Esophagus squamous epithelium (tissue), 5 donors: ENCODE measurements at places on chromosomes 3 and 15.

DNA sequence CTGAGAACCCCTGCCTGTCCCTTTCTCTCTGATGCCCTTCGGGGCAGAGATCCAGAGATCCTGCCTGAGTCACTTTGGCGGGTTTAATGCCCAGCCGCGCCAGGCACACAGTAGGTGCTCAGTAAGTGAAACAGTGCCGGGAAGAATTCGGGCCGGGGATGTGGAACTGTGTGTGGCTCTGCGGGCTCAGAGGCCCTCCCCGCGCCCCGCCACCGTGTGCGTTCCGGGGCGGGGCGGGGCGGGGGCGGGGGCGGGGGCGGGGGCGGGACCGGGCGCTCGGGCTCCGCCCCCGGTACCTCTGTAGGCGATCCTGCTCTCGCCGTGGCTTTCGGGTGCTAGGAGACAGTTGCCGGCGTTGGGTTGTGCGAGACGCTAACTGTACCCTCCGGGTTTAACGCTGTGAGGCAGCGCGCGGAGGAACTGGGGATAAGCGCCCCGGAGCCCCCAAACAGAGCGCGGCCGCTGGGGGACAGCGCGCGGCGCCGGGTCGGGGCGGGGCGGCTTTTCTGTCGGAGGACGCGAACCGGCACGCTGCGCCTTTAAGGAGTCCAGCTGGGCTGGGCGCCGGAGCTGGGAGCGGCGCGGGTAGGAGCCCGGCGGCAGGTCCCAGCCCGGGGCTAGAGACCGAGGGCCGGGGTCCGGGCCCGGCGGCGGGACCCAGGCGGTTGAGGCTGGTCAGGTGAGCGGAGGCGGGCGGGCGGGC is at the start of gene ABHD6:
TSS of gene ABHD6 (plus strand) at position 555 of the 703 bp plus-strand sequence. CDS start 18,795 bp downstream, outside the sequence.
- no peaks in the 10 kb centered on the region for H3K27me3 ChIP-seq
- peak; percentile 12 for DNase-seq
- H3K27ac ChIP-seq: peak within 1 kb of the TSS; percentile 88
- peak within 1 kb of the TSS; percentile 94 for H3K4me3 ChIP-seq

GRCh38 chr3:155424323-155424710 is 130.8 kb upstream of the STRIT1 start:
- DNase-seq: no peak
- H3K27me3 ChIP-seq: no peaks in the 10 kb centered on the region
- H3K4me3 ChIP-seq: no peak overlapping the region
- no peak overlapping the region for H3K27ac ChIP-seq

DNA sequence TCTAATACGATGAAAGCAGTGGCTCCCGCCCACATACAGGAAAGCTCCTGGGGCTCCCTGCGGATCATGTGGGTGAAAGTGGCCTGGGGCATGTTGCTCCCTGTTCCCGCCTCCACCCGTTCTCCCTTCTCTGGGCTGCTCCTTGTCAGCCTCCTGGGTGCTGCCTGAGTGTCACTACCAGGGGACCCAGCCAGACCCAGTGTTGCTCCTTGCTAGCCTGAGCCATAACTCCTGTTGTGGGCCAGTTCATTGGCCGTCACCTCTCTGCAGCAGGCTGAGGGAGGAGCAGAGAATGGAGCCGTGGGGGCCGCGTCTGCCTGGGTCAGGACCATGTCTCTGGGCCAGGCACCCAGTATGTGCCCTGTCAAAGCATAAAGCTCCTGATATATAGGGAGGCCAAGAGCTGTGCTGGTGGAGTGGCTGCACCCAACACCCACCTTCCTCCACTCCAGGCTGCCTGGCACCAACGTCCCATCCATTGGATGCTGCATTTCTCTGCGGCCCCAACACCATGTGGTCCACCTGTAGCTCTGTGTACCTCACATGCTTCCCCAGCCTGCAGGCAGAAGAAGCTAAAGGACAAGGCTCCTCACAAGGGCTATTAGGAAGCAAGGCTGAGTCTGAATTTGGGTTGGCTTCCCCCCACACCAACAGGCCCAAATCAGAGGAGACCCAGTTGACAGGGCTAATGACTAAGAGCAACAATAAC is 40.5 kb downstream of the KLF13 start:
- H3K4me1 ChIP-seq: peaks cover 47% of the 10 kb centered on the region
- DNase-seq: no peak
- no peaks in the 10 kb centered on the region for H3K27me3 ChIP-seq
- H3K36me3 ChIP-seq: peaks cover 8% of the 10 kb centered on the region

DNA sequence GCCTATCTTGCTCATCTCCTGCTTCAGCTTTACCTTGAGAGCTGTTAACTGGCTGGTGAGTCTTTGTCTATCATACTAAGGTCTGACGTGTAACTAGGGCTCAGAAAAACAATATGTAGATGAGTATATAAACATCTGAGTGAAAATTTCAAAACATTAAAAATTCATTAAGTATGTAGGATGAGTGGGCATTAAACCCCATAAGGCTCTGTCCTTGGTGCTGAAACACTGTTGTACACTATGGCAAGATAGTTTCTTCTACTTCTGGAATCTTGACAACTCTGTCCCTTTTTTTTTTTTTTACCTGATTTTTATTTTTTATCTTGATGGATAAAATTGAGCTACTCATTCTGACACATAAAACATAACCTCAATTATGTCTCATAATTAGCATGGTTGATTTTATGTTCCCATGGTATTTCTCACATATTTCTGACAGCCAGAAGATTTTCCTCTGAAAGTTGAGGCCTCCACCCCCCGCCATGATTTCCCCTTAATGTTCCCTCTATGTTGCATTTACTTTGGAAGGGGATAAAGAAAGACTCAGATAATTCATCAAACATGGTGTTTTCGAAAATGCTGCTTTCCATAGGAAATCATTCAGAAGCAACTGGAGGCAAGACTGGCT is 54.3 kb downstream of the DGKG start:
- no peak overlapping the region for H3K27ac ChIP-seq
- peaks cover 2% of the 10 kb centered on the region for H3K27me3 ChIP-seq
- H3K36me3 ChIP-seq: no peaks in the 10 kb centered on the region
- H3K4me1 ChIP-seq: no peaks in the 10 kb centered on the region
- no peak overlapping the region for H3K4me3 ChIP-seq
- DNase-seq: no peak

- H3K4me1 ChIP-seq: no peaks in the 10 kb centered on the region
- no peak overlapping the region for H3K27ac ChIP-seq
- DNase-seq: no peak
- peaks cover 13% of the 10 kb centered on the region for H3K36me3 ChIP-seq
These were observed 74.2 kb downstream of the ATG7 start for GRCh38 chr3:11346416-11346815.

DNA sequence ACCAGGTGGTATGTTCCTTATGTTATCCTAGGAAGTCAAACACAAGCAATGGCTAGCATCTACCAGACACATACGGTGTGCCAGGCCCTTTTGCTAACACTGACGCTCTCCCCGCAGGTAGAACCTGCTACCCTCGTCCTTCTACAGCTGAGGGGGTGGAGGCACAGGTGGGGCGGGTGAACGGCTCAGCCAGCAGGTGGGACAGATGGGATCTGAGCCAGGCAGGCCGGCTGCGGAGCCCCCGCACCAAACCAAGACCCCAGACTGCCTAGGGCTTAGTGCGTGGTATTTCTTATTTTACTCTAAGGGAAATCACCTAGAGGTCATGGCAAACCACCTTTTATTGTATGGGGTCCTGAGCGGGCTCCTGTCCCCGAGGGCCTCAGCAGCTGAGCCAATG is 53.9 kb upstream of the PCSK6 start:
- no peak for DNase-seq
- H3K36me3 ChIP-seq: no peaks in the 10 kb centered on the region
- H3K27ac ChIP-seq: no peak overlapping the region
- no peak overlapping the region for H3K4me3 ChIP-seq
- H3K27me3 ChIP-seq: no peaks in the 10 kb centered on the region

DNA sequence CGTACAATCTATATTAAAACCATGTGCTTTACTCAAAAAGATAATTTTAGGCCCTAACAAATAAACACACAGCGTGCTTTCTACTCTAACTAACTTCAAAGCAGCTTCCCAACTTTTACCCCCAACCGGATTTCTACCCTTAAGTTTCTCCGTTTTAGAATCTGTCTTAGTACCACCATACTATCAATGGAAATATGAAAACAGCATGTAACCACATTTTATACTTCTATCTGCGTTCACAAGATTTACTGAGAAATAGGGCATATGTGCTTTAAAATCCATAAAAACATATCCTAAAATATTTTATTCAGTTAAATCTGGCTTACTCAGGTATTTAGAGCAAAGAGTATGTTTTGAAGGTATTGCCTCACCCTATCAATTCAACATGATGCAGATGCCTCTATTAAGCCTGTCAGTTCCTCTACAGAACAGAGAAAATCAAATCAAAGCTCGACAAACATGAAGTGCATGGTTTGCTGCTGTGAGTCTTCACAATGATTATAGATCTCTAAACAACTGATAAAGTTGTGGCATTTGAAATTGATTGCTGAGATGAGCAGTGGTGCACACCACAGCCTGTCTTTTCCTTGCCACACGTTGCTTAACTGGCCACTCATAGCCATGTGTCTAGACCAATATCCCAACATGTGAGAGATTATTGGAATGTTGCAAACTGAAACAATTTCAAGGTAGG is 44.5 kb upstream of the ZPLD1 start:
- DNase-seq: no peak
- no peak overlapping the region for H3K27ac ChIP-seq

DNA sequence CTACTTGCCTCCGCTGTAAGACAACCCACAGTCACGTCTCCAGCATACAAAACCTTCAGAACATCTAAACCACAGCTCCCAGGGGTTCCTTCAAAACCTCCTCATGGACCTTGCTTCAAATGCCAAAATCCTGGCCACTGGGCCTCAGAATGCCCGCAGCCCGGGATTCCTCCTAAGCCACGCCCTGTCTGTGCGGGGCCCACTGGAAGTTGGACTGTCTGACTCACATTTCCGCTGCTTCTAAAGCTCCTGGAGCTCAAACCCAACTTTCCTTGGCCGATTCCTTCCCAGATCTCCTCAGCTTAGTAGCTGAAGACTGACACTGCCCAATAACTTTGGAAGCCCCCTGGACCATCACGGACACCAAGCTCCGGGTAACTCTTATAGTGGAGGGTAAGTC is 17.9 kb upstream of the OR5H6 start:
- H3K27me3 ChIP-seq: no peaks in the 10 kb centered on the region
- H3K4me3 ChIP-seq: no peak overlapping the region
- H3K36me3 ChIP-seq: no peaks in the 10 kb centered on the region
- H3K4me1 ChIP-seq: no peaks in the 10 kb centered on the region

DNA sequence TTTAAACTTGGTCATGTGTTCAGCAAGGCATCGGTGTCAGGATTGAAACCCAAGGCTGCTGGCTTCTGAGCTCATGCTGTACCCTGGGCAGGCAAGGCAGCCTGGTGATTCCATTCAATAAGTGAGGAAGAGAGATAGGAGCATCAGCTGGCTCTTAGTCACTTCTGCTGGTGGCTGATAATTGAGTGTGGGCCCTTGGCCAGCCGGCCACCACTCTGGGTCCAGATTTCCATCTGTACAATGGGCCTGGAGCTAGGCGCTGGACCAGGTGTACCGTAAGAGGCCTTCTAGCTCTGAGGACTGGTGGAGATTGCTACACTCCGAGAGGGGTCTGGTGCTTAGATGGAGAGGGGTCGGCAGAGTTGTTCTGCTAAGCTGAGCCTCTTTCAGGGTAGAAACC is 4.3 kb downstream of the CD276 start:
- DNase-seq: no peak
- H3K27me3 ChIP-seq: no peaks in the 10 kb centered on the region
- H3K4me1 ChIP-seq: peaks cover 81% of the 10 kb centered on the region
- no peaks in the 10 kb centered on the region for H3K36me3 ChIP-seq

DNA sequence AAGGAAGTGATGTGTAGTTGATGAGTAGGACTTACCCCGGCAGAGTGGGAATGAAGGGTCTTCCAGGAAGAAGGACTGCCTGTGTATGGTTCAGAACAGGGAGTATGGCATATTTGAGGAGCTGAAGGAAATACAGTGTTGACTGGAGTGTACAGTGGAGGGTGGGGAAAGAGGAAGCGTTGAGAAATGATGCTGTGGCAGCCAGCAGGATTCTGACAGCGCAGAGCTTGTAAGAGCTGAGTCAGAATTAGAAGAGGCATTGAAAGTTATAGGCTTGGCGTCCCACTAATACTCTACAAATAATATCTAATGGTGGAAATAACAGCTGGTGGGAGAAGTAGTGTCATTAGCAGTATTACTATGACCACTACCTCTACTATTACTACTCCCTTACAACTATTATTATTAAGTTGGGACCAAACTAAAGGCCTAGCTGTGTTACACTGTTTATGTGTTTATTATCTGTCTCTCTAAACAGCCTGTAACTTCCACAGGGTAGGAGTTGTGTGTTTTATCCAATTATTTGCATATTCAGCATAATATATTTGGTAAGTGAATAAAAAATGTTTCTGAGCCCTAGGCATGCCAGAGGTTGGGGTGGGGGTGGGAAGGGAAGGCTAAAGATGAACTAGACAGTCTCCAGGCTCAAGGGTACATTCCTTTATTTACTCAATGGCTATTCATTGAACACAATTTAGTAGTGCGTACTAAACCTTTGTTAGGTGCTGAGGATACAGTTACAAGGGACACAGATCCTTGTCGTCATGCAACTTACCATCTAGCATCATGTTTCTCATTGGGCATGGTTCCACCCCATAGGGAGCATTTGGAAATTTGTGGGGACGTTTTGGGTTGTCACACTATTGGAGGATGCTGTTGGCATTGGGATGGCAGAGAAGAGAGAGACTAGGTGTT is 428.8 kb upstream of the ONECUT1 start:
- H3K27me3 ChIP-seq: no peaks in the 10 kb centered on the region
- DNase-seq: no peak
- no peak overlapping the region for H3K4me3 ChIP-seq

- H3K4me1 ChIP-seq: no peaks in the 10 kb centered on the region
- peaks cover 31% of the 10 kb centered on the region for H3K36me3 ChIP-seq
- H3K4me3 ChIP-seq: no peak overlapping the region
- H3K27ac ChIP-seq: no peak overlapping the region
These were observed 13.4 kb upstream of the GHRL start for GRCh38 chr3:10306156-10306555.

- peaks cover 32% of the 10 kb centered on the region for H3K27me3 ChIP-seq
- H3K27ac ChIP-seq: no peak overlapping the region
- H3K36me3 ChIP-seq: no peaks in the 10 kb centered on the region
- peaks cover 4% of the 10 kb centered on the region for H3K4me1 ChIP-seq
- no peak for DNase-seq
These were observed 4.1 kb downstream of the SLC27A2 start for GRCh38 chr15:50186090-50186489.

- H3K27ac ChIP-seq: no peak overlapping the region
- no peaks in the 10 kb centered on the region for H3K27me3 ChIP-seq
- no peak overlapping the region for H3K4me3 ChIP-seq
- H3K36me3 ChIP-seq: no peaks in the 10 kb centered on the region
These were observed 102.2 kb upstream of the ARRDC4 start for GRCh38 chr15:97858296-97858695.

DNA sequence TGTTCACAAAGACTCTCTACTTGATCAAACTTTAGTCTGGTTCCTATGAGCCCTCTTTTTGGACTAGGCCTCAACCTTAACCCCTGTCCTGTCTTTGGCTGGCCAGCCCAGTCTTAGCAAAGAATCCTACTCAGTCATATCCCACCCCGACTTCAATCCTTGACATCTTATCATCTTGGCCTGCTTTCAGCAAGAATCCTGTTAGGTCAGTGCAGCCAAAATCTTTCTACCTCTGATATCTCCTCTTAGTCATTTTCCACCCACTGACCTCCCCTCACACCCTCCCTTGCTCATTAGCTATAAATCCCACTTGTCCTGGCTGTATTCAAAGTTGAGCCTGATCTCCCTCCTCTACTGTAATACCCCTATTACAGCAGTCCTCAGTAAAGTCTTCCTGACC is 286.1 kb downstream of the MAGI1 start:
- no peaks in the 10 kb centered on the region for H3K27me3 ChIP-seq
- no peaks in the 10 kb centered on the region for H3K36me3 ChIP-seq
- DNase-seq: no peak
